ENCODE measurements at places on chromosomes 5 and 9.

DNA sequence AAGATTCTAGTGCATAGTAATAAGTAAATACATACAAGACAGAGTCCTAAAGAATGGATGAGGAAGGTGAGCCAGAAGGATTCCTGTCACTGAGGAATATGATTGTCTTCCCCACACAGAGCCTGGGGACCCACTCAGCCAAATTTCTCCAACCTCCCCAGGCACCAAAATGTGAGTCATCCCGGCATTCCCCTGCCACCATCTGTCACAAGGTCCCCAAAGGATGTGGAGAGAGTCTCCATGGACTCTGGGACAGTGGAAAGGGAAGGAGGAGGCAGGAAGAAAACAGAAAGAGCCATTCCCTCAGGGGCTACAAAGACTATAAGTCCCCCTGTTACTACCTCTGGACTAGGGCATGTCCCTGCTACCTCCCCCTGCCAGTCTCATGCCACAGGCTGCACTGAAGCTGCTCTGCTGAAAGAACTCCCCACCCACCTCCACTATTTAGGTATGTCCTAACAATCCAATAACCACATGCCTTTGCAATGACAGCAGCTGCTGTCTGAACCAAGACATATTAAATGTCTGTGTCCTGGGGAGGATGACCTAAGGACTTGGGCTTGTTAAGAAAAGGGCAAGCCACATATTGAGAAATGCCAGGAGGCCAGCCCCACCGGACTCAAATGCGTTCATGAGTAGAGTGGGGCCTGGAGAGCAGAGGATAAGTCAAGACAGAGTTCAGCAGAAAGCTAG is 10.7 kb upstream of the OR5C1 start:
- DNase-seq = no peak

DNA sequence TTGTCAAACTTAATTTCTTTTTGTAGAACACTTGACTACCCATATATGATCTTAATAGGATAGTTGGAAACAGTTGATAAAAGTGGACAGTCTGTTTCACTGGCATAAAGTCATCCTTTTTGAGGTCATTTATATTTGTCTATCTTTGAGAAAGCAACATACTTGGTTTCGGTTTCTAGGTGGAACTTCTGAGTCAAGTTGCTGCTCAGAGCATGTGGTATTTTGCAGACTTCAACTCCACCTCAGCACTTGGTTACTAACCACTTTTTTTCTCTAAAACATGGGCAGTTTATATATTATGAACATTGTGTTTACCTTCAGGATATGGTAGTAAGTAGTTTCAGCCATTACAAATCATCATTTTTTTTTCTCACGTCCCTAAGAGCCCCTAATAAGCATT is 1749.0 kb upstream of the C9orf72 start:
- no peak for DNase-seq

DNA sequence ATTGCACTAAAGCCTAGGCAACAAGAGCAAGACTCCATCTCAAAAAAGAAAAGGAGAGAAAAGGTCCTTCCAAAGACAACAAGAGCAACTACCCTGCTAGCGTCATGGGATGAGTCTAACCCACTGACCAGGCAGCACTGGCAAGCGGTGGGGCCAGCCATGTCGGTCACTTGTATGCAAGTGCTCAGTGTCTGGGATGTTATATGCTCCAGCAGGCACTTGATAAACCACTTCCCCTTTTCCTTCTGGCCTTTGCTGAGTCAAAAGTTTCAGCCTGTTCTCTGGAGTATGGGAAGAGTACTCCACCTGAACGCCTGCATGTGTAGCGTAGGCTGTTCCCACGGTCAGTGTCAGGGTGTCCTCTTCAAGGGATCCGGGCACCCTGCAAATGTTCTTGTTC is 9.2 kb upstream of the MXD3 start:
- DNase-seq = no peak

DNA sequence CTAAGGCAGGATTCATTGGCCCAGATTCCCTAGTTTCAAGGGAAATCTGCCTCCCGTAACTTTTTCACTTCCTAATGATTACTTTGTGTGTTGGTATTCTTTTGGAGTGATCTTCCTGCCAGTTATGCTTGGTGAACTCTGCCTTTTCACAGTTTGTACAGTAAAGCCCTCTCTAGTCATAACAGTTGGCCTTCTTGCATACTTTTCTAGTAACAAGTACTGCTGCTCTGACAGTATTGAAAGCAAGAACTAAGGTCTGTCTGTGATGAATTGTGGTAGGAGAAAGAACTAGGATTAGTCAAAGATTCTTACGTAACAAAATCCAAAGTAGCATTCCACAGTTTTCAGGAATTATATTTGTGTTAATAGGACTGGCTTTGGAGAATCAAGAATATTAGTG is 1457.2 kb upstream of the WWC1 start:
- no peak for DNase-seq

- DNase-seq = no peak
Observed at GRCh38 chr5:17455942-17456341, 42.1 kb upstream of the TAF11L2 start.

GRCh38 chr5:74360535-74361210 is 279.9 kb downstream of the ENC1 start:
- no peak for DNase-seq

DNA sequence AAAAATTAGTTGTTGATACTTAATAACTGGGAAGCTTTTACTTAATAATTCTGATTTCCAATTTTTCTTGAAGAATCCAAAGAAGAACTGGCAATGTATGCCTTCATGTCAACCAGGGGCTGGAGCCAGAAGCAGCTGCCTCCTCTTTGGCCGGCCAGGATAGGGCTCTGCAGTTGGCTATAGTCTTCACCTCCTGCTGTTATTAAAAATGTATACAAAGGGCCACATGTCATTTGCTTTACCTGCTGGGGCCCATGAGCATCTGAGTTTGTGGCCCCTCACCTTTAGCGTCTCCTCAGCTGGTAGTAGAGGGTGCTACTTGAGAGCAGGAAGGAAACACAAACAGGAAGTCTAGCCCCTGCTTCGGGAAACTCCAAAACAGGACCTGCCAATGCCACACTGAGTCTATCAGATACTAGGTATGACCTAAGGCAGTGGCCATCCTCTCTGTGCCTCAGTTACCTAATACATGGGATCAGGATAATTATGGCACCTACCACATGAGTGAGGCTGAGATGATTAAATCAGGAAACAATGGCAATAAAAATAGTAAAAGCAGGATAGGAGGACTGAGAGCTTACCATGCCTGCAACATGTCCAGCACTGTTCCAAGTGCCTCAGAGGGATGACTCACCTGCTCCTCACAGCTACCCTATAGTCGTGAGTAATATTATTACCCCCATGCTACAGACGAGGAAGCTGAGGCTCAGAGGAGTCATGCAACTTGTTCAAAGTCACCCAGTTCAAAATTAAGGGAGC is 21.3 kb downstream of the CCDC69 start:
- DNase-seq = peak; percentile 81

- DNase-seq = no peak
Observed at GRCh38 chr5:147223948-147224791, 10.7 kb upstream of the STK32A start.

DNA sequence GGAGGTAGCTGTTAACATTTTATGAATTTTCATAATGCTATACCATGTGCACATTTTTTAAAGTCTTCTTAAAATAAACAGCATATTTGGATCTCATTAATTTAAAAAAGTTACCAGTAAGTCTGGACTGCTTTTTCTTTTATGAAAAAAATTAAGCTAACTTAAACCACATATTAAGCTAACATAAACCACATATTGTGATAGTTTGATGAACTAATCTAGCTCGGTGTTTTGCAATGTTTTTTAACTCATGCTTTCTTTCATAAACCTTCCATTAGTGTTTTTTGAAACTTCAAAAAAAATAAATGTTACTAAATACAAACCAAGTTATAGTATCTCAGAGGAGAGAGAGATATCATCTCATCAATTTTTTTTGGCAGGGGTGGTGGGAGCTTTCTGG is 26.5 kb downstream of the POLK start:
- DNase-seq = no peak

DNA sequence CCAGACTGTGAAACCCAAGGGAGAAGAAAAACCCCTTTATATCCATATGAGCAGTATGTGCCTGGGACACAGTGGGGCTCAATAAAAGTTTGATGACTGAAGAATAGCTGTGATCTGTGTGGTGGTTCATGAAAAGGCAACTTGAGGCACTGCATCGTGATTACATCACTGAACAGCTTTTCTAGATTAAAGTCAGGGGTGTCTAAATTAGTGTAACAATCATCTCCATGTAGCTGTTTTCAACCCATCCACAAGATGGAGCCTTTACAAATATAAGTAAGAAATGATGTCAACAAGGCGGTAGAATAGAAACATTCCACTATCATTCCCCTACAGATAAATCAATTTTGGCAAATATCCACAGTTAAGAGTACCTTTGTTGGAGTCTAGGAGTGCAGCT is 55.5 kb downstream of the PRRC1 start:
- peak; percentile 17 for DNase-seq

GRCh38 chr5:63963926-63964325 is 1.7 kb upstream of the HTR1A start:
- DNase-seq = no peak

Data from activated CD4-positive, alpha-beta T cell treated with anti-CD3 and anti-CD28 coated beads, Interleukin-2, Interleukin-4, amounts not matched to agents 100 ng/mL and 50 ng/mL, durations not matched to agents 16 hours and 8 hours (primary cell).